Hippocampal formation (tissue), 2 donors: ENCODE measurements at places on chromosomes 3 and 15.

DNA sequence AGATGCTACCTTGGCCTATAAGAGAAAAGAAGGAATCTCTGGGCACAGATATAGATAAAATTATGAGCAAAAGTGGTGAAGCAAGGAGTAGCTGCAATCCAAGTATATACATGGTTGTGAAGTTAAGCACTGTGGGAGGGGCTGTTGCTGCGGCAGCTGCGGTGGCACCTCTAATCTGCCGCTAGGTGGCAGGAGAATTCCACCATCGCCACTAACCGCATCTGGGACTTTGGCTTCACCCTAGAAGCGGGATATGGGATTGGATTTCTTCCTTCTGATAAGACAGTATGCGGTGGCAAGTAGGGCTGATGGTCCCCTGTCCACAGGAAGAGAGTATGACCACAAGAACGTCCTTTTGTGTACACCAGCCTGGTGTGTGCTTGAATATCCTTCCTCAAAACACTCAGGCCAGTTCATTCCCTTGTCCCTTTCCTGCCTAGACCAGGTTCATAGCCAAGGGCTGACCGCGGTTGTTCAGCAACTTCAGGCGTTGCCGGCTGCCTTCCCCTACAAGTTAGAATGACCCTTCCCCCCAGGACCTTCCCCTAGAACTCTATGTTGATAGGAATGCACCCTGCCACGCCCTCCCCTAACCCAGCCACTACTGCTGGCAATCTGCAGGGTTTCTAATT, 5.1 kb downstream of the MAGEL2 start:
- DNase-seq: peak; percentile 48

GRCh38 chr15:58588096-58588495, 156.3 kb downstream of the LIPC start:
- DNase-seq: no peak

GRCh38 chr15:57792724-57793449, 86.4 kb downstream of the POLR2M start:
- DNase-seq: no peak

DNA sequence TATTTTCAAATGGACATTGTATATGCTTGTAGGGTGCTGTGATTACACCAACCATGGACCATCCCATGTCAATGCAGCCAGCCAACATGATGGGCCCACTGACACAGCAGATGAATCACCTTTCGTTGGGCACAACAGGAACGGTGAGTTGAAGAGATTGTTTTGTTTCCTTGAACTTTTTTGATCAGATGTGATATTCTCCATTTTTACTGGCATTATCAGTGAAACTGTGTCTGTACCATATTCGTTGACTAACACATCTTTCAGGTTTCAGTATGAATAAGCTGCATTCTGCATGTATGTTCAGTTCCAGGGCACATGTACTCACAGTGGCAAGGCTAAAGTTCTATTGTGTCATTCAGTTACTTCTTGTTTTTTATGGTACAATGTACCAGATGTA, 655.2 kb downstream of the RBMS3 start:
- DNase-seq: no peak

GRCh38 chr3:194951931-194952582, 266.4 kb downstream of the FAM43A start:
- no peak for DNase-seq

DNA sequence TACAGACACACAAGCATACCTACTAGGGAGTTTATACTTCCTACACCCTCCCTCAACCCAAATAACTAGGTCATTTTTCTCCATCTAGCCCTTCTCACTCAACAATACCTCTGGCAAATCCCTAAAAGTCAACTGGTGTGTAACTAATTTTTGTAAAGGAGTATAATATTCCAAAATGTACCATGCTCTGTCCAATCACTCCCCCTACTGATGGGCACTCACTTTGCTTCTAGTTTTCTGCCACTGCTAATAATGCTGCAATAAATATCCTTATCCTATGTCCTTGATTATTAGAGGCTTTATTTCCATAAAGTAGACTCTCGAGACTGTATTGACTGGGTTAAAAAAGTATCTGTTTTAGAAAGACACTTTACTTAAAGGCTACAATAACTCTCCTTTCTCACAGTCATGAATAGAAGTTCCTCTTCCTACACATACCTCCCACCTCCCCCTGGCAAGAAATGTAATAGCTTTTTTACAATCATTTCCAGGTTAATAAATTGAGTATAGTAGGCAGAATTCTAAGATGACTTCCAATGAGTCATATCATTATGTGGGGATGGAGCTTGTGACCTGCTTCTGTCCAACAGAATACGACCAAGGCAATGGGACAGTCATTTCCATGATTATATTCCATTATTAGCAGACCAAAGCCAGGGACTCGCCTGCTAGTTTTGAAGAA, 30.0 kb downstream of the SHQ1 start:
- peak; percentile 64 for DNase-seq

DNA sequence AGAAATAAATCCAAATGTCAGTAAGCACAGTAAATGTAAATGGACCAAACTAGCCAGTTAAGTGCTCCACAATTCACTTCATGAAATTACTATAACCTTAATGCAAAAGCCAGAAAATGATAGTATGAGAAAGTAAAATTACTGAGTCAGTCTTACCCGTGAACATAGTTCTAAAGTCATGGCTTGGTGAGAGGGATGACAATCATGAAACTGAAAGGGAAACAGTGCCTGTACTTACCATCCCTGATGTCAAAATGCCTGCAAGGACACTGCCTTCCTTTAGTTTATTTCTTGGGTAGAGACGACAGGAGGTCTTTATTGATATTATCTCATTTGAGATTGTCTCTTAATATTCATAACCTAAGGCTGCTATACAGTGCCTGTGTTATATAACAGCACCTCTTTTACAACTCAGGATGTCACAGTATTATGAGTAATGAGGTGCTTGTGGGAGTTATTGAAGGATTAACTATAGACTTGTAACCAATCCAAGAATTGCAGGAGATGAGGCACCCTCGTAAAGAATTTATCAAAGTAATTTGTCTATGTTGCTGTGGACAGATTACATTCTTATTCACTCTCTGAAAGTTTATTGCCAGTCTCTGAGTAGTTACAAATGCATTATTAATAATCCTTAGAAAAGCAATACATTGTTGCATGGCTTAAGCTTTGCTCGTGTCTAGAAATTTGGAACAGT, 142.9 kb upstream of the BFSP2 start:
- DNase-seq: no peak

DNA sequence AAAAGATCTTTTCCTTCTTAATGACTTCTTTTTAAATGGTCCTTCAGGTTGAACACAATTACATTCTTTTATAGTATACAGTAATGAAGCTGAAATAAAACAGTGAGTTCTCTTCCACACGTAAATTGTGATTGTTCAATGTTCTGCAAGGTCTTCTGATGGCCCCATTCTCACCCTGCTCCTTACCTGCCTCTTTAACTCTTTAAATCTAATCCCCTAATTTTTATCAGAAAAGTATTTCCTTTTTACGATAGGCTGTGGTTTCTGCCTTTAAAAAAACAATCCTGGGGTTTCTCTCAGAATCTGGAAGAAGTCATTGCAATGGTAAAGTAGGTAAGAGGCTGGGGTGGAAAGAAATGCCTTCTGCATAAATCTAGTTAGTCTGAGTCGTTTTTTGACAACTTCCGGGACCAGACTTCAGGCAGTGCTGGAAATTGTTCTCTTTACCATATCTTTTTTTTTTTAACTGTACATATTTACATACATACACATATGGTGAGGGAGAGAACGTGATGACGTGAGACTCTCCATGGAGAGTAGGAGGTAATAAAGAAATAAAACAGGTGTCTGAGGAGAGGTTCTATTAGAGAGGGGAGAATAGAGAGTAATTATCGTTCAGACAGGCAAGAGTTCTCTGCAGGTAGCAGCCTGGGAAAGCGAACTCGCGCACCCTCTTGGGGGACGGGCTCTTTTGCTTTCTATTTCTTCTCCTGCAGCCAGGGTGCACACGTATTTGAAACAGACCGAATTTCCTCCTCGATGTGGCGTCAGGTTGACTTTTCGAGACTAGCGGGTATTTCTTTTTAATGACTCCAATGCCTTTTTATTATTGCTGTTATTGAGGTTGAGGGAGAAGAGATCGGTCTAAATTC, at the start of gene SIDT1:
Gene SIDT1 (plus strand): TSS at position 730 of the 872 bp plus-strand sequence. CDS start 467 bp downstream, outside the sequence.
- no peak for DNase-seq

- DNase-seq: no peak
Observed at GRCh38 chr15:36925653-36926426, 174.5 kb downstream of the MEIS2 start.

DNA sequence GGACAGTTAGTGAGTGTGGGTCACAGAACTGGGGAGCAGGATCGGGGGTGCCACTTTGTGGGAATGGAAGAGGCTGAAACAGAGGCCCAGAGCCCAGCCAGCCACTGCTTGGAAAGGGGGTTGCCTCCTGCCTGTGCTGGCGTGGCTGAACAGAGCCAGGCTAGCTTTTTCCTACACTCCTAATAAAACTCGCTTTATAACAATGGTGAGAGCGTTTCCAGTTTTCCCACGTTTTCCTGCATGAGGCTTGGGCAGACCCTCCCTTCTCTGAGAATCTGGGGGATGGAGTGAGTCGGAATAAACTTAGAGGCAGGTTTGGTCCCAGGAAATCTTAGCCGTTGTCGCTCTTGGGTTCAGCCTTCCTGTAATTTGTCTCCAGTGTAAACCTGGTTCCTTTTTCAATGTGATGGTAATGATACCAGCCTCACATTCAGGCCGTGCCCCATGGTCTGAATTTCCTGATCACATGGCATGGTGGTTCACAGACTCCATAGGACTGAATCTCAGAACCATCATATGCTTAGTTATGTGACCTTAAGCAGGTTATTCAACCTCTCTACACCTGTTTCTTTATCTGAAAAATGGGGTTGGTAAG, 6.5 kb upstream of the FGD5 start:
- no peak for DNase-seq

DNA sequence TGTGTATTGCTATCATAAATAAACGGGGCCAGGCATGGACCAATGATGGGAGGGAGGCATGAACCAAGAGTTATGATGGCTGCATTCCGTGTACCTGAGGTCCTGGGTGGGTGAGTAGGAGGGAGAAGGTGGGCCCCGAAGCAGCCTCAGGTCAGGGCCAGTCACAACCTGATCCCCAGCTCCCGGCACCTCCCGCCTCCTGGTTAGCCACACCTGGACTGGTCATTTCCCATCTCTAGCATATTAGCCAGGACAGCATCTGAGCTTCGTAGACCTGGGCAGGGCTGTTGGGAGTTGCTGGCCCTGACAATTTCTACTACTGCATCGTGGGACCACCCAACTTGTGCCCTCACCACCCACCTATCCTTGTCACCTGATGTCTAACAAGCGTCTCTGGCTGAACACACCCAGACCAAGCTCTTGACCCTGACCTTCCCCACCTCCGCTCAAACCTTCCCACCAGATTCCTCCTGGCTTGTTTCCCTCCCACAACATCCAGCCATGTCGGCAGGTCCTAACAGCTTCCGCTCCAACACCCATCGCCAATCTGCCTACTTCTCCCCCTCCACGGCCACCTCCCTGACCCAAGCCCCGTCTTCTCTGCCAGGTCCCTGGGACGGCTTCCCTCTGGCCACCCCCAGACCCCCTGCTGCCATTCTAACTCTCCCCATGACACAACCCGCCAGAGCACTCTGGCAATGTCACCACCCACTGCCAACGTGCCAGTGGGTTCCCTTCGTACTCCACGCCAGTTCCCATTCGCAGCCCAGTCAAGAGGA, 133.8 kb upstream of the IQSEC1 start:
- no peak for DNase-seq

- DNase-seq: no peak
Observed at GRCh38 chr3:28940994-28941393, 339.9 kb upstream of the RBMS3 start.

GRCh38 chr3:48692551-48692950, 6.8 kb upstream of the NCKIPSD start:
- no peak for DNase-seq

DNA sequence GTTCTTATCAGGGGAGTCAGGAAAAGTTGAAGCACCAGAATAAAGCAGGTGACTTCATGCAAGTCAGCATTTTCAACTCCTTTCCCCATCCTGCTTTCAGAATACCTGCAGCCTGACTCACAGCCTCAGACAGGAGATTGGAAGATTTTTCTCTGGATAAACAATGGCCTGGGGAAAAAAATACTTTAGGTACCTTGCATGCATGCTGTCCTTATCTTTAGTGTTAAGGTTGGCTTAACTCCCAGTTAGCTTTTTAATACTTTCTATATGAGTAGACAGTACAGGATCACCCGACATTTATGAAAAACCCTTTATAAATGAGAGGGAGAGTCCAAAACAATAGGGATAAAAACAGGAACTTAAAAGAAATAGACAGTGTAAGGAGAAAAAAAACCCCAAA, 53.6 kb downstream of the PAK2 start:
- no peak for DNase-seq

DNA sequence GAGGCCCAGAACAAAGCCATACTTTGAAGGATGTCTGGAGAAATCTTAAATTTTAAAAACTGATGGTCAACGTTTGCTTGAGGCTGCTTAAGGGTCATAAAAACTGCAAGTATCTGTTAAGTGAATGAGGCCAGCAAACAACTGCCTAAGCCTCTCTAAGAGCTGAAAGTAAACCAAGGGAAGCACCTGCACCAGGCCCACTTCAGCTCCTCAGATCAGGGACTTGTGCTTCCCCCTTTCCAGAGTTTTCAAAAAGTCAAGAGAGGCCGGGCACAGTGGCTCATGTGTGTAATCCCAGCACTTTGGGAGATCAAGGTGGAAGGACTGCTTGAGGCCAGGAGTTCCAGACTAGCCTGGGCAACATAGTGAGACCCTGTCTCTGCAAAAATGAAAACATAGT, 9.1 kb downstream of the FBXL22 start:
- DNase-seq: no peak

GRCh38 chr15:26232691-26233090, 369.6 kb upstream of the ATP10A start:
- DNase-seq: no peak

DNA sequence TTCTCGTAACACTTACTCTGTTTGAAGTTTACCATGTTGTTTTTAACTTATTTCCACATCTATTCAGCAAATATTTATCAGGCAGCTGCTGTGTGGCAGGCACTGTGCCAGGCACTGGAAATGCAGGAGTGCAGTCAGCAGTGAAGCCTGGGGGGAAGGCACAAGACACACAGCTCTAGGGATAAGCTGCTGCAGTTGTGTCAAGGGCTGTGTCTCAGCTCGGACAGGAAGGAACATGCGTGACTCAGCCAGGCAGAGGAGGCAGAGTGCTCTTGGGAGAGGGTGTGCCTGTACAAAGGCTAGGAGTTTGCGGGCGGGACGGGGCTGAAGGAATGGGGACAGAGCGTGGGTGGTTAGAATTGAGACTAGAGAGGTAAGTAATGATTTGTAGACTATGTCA, 24.7 kb downstream of the LYSMD4 start:
- DNase-seq: no peak

DNA sequence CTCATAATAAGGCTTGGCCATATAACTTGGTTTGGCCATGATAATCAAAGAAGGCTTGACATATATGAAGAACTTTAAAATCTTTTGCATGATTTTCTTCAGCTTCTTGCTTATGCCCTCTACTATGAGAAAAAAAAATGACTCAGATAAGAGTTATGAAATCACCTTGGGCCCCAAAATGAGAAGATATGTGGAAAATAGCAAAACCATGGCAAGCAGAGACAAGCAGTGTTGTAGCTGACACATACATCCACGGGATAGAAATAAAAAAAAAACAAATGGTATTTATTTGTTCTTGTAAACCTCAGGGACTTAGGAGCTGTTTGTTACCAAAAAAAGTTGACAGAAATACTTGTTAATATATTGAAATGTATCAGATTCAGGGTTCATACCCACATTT, 614.8 kb upstream of the BCHE start:
- DNase-seq: no peak
